NCI-H146 (cell line): ENCODE measurements at places on chromosomes 3 and 15.

DNA sequence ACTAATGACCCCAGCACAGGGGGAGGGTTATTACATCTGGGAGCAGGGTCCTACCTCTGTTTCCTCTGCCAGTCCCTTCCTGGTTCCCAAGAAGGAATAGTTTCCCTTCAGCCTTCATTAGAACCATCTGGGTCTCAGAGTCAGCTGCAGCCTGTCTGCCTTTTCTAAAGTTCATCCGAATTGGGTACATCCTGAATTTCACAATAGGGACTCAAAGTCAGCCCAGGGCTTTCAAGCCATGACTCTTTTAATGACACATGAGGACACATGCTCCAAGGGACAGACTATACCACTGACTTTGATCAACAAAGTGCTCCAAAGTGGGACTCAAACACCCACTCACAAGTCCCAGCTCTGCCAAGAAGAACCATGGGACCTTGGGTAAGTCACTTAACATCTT, 12.7 kb upstream of the CRABP1 start:
- DNase-seq, result no peak

DNA sequence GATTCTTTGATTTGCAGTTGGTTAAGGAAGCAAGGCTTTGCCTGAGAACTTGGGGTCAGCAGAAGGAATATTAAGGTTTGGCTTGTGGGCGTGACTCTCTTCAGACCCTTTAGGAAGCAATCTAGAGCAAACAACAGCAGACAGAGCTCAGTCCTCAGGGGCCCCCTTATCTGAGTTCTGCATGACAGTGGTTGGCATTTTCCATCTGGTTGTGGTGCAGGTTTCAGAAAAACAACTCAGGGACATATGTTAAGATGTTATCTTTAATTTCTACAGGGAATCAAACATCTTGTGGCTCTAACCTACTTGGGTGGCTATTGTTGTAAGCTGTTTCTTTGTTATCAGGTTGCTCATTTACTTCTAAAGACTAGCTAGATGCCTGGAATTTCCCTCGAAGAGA, 141.4 kb downstream of the VPS8 start:
- DNase-seq, result no peak

- no peak for DNase-seq
Measured at GRCh38 chr15:76753771-76754170, 151.4 kb downstream of the SCAPER start.

GRCh38 chr3:132650153-132650552, 9.5 kb downstream of the ACAD11 start:
- DNase-seq, result no peak

GRCh38 chr3:74861211-74861610, 246.8 kb upstream of the CNTN3 start:
- DNase-seq, result no peak

DNA sequence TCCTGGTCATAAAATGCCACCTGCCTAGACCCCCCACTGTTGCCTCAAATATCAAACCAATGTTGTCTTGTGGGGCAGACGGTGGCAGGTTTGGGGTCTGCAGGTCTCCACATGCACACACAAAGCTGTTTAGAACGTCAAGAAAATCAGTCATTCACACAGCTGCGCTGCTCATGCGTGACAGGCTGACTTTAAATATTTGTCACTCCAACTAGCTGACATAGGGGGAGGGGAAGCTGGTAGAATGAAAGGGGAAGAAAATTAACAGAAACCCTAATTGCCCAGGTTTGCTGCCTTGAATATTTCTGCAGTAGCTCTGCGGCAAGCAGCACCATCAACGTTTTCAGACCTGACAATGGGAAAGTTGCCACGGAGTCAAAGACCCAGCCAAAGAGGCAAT, 201.8 kb downstream of the ABHD5 start:
- peak; percentile 44 for DNase-seq

DNA sequence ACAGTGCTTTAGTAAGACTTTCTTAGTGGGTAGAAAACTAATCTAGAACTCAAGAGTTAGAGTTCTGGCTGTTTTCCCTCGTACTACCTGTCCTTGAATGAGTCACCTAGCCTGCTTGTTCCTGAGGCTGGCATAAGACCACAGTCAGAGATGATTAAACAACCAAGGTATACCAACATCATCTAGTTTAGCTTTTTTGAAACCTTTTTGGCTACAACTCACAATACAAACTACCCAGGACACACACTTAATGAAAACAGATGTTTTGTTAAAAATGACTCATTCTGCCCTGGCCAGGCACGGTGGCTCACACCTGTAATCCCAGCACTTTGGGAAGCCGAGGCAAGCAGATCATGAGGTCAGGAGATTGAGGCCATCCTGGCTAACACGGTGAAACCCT, 4.6 kb downstream of the MCCC1 start:
- no peak for DNase-seq

GRCh38 chr3:13767896-13768295, 112.0 kb downstream of the WNT7A start:
- DNase-seq, result no peak

GRCh38 chr15:69610858-69611257, 158.2 kb downstream of the RPLP1 start:
- DNase-seq, result no peak

DNA sequence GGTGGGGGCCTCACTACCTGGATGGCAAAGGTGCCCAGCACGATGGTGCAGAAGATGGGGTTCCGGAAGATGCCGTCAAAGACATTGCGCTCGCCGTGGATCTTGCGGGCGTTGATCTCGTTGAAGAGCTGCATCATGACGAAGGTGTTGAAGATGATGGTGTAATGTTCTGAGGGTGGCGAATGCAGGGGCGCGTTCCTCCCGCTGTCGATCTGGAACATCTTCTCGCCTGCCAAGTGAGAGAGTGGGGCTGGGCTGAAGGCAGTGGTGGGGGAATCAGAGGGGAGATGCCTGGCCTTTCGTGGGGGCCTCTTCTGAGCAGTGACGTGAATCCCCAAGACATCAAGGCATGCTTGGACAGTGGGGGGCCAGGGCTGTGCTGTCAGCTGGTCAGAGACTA, 19.6 kb upstream of the SEC13 start:
- DNase-seq, result no peak

DNA sequence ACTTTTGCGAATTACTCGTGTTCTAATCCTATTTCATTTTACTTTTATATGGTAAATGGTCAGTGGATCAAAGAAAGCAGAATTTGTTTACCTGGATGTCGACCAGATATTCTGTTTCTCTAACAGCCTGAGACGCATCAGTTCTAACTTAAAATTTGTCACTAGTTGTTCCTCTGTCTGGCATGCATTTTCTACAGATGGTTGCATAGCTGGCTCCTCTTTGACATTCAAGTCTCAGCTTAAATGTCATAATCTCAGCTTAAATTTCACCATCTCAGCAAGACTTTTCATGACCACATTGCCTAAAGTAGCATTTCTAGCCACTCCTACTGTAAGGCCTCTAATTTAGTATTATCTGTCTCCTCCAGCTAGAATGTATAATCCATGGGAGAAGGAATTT, 609.3 kb downstream of the AGBL1 start:
- DNase-seq, result no peak

GRCh38 chr15:74548241-74548640, 7.2 kb downstream of the ARID3B start:
- DNase-seq, result no peak

GRCh38 chr3:30542897-30543296, 63.5 kb upstream of the TGFBR2 start:
- DNase-seq, result no peak

- no peak for DNase-seq
Measured at GRCh38 chr15:77981281-77982126, 96.0 kb downstream of the TBC1D2B start.

GRCh38 chr15:72998681-72999466, 53.4 kb upstream of the NEO1 start:
- no peak for DNase-seq

DNA sequence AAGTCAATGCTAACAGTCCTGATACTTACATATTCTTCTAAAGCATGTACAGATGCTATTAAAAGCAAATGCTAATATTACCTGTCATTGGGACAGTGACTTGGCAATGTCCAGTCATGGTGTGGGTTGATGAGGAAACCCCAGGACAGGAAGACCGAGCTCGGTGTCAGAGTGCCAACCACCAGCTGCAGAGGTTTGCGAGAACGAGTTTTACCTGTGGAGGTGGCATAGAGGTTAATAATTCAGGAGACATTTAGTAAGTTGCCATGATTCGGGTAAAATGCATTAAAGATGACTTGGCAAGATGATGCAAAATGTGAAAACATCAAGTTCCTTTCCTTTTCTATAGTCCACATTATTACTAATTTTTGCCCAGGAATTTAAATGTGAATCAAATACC, 94.5 kb downstream of the ABI3BP start:
- no peak for DNase-seq

DNA sequence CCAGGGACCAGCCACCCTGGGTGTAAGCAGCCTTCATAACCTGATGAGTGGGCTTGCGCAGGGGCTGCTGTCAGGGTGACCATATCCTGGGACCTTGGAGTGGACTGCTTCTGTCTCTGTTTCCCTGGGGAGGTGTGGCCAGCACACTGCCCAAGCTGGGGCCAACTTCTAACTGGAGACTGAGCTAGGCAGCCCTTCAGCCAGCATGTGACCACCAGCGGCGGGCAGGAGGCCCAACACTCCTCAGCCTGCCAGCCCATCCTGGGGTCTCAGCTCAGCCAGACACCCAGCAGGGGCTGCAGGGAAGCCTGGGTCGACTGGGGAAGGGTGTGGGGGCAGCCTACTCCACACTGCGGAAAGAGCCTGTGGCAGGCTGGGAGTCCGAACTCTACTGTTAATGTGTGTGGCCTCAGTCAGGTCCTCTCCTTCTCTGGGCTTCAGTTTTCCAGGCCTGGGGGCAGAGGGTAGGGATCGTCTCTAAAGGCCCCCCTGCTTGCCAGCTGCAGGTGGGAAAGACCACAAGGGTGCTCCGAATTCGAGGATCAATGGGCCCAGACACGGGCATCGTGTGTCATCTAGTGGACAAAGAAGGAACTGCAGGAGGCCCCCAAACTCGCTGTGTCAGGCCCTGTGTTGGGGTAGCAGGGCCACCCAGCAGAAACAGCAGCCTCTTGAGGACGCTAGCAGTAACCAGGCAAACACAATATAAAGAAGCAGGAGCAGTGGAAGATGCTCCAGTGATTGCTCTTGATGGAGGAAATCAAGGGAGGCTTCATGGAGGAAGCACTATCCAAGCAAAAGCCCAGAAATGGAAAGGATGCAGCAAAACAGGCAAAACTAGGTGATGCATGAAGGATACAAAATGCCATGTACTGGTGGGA, 2.0 kb upstream of the SEMA3G start:
- no peak for DNase-seq

- no peak for DNase-seq
Measured at GRCh38 chr3:129741794-129742193, 135.3 kb upstream of the PLXND1 start.

GRCh38 chr3:172692751-172693338, 18.0 kb downstream of the NCEH1 start:
- DNase-seq, result no peak

DNA sequence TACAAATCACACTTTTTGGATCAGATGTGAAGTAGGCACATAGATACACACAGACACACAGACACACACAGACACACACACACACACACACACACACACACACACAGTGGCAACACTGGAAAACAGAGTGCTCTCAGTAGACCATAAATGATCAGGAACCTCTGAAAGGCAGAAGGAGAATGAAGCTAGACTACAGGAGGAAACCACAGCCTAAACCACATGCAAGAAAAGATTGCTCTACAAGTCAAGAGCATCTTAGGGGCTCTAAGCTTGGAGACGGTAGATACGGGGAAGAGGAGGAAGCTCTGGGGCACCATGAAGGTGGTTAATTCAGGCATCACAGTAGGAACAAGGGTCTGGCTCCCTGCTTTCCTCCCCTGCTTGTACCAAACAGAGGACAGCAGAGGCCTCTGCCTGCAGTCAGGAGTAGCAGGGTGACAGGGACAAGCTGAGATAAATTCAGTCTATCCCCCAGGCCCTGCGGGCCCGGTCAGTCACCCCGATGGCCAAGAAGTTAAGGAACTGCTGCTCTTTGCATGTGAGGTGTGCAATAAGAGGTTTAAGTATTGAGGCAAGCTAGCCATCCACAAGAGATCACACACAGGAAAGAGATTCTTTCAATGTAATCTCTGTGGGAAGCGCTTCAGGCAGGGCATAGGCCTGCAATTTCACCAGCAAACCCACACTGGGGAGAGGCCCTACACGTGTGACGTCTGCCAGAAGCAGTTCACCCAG, 23.5 kb upstream of the ARPIN start:
- no peak for DNase-seq

GRCh38 chr3:176046703-176047102, 1150.6 kb downstream of the TBL1XR1 start:
- no peak for DNase-seq

GRCh38 chr15:59595434-59595915, 16.1 kb upstream of the GCNT3 start:
- no peak for DNase-seq

- DNase-seq, result no peak
Measured at GRCh38 chr3:187994221-187995042, 159.5 kb upstream of the LPP start.

- no peak for DNase-seq
Measured at GRCh38 chr3:155618543-155618942, 126.3 kb downstream of the PLCH1 start.

DNA sequence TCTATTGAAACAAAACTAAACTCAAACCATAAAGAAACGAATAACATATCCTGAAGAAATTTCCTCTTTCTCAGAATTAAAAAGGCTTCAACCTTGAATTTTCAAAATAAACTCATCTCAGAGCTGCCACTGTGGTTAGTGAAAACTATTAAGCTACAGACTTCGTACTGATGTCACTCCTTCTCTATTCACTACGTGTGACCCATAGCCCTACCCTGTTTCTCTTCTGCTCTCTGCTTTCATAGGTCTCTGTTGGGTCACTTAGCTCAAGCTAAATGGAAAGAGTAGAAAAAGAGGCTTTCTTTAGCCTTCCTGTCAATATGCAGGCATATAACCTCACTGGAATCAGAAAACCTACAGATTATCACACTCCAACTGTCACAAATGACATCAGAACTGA, 126.6 kb upstream of the MME start:
- DNase-seq, result no peak

- no peak for DNase-seq
Measured at GRCh38 chr3:112561484-112561733, 353 bp downstream of the ATG3 start.
